ENCODE measurements at places on chromosomes 4 and X.

DNA sequence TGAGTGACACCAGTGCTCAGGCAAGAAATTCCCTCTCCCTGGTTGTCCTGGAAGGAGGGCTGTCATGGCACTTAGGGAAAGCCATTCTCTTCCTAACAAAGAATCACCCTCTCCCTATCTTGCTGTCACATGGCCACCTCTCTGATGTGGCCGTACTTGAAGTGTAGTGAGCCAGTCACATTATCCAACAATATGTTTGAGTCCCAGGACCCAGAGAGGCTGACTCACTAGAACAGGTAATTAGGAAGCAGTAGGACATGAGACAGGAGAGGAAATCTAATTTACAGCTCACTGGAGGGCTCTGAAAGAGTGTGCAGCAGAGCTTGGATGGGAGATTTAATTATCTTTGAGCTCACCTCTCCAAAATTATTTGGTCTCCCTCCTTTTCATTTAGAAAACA, 299.1 kb downstream of the ARHGAP24 start:
- DNase-seq: no peak

- DNase-seq: no peak
Measured at GRCh38 chrX:55102754-55103153, 13.9 kb downstream of the PAGE2 start.

GRCh38 chr4:86967798-86968197, 33.0 kb downstream of the AFF1 start:
- no peak for DNase-seq

- no peak for DNase-seq
Measured at GRCh38 chr4:122959981-122960610, 37.7 kb upstream of the NUDT6 start.

DNA sequence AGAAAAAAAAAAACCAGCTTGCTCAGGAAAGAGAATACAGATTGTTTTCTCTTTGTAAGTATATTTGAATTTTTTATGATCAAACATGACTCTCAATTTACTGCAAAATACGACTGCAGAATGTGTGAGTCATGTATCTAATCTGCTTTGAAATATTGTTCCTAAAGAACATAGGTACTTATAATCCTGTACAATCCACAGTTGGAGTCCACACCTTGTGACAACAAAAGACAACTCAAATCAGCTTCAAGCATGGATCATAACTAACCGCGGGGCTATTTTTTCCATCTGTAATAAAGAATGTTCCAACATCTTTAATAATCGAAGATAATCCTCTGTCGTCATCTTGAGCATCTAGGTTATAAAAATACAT, 77.8 kb upstream of the STIM2 start:
- DNase-seq: no peak

DNA sequence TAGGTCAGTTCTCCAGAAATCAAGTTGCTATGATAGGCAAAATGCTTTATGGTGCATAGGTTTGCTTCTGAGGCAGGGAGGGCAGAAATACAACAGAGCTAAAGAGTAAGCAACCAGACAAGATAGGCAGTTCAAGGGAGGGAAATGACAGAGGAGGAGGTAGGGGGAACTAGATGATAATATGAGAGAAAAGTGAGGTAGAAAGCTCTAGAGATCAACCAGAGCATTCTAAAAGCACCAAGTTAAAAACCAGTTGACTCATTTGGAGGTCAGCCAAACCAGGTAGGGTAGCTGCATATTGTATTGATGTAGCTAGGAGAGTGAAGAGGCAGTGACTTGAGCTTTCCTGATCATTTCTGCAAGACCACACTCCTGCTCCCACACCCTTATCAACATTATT, 49.0 kb upstream of the SLC16A2 start:
- DNase-seq: no peak

- no peak for DNase-seq
Measured at GRCh38 chr4:56656346-56656643, 24.8 kb downstream of the HOPX start.

- no peak for DNase-seq
Measured at GRCh38 chrX:149274516-149275105, 230.5 kb downstream of the IDS start.

- DNase-seq: no peak
Measured at GRCh38 chrX:68696267-68696990, 49.0 kb downstream of the STARD8 start.

GRCh38 chr4:164212714-164213113, 541.2 kb upstream of the SMIM31 start:
- DNase-seq: no peak

- no peak for DNase-seq
Measured at GRCh38 chr4:18578307-18578706, 556.8 kb upstream of the LCORL start.

Data from stimulated activated CD4-positive, alpha-beta T cell treated with anti-CD3 and anti-CD28 coated beads, Interleukin-1b, Interleukin-23, amount 100 ng/mL, for 1 hour (primary cell).